ENCODE measurements at places on chromosomes 16 and 17.

- DNase-seq: no peak
Observed at GRCh38 chr17:80109713-80110446, 8.5 kb downstream of the GAA start.

GRCh38 chr17:2195729-2196128, 107.9 kb downstream of the SMG6 start:
- no peak for DNase-seq

GRCh38 chr16:85395207-85395912, 217.8 kb upstream of the GSE1 start:
- no peak for DNase-seq

DNA sequence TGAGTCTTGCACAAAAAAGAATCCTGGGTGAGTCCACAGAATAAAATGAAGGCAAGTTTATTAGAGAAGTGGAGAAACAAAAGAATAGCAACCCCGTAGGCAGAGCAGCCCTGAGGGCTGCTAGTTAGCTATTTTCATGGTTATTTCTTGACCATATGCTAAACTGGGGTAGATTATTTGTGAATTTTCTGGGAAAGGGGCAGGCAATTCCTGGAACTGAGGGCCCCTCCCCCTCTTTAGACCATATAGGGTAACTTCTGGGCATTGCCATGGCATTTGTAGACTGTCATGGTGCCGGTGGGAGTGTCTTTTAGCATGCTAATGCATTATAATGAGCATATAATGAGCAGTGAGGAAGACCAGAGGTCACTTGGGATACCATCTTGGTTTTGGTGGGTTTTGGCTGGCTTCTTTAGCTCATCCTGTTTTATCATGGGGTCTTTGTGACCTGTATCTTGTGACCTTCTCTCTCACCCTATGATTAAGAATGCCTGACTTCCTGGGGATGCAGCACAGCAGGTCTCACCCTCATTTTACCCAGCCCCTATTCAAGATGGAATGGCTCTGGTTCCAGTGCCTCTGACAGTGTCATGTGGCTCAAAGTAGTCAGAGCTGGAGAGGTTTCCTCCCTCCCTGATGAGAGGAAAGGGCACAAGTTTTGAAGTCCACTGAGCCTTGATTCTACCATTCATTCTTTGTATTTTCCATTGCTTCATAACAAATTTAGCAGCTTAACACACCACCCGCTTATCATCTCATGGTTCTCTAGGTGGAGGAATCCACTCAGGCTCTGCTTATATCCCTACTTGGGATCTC, 55.7 kb upstream of the LGALS9 start:
- no peak for DNase-seq

GRCh38 chr17:1518410-1518809, 2.0 kb upstream of the INPP5K start:
- no peak for DNase-seq
